SJSA1 (cell line): ENCODE measurements at places on chromosomes 3 and 15.

DNA sequence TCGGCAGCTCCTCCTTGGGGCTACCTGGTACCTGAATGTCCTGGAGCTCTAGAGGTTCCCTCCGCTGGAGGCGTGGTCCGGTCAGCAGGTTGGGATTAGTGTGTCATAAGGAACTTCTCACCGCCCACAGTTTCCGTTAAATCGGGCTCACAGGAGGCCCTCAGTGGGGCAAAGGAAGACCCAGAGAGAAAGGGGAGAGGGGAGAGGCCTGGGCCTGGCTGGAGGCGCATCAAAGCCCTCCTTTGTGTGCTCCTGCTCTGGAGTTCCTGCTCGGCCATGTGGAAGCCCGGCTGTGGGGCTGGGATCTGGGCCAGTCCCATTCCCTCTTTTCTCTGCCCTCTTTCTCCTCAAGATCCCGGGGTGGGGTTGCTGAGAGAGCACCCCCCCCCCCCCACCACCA, at the start of gene RLBP1:
Gene RLBP1, minus strand, starts transcription at position 37 of the 400 bp plus-strand sequence. CDS start 2,604 bp downstream, outside the sequence.
- DNase-seq, result no peak

DNA sequence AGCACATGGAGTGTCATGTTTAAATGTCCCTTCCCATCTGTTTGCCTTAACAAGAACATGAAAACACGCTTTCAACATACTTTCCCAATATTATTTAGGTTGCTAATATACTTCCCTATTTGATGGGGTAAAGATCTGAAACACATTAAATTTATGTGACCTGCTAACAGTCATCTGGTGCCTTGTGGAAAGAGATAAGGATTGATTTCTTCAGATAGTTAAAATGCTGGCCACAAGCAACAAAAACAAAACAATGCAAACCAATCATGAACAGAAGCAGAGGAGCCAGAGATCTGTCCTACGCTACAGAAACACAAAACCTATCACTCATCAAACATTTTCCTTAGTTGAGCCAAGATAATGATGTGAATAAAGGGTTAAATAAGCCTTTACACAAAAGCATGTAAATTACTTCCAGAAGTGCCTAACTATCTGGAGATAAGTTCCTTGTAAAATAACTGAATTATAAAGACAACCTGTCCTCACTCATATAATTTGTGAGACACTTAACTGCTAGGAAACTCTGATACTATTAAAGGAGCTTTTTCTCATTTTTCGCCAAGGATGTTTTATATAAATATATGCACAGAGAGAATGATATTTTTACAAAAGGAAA, 109.9 kb downstream of the NSUN3 start:
- no peak for DNase-seq

DNA sequence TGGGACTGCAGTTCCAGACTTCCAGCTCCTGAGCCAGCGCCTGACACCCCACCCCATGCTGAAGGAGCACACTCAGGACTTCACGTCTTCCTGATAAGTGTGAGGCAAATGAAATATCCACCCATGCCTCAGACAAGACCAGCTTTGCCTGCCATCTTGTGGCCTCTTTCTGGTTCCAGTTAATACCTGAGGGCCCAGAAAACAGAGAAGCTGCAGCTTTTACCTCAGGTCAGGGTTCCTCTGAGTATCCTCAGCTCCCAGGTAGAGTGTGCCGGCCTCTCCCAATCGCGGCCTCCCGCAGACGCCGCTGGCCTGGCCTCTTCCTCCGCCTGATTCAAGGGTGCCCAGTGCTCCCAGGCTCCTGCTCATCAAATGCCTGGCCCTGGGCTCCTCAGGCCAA, 5.1 kb upstream of the KLHL6 start:
- no peak for DNase-seq

- peak; percentile 64 for DNase-seq
Measured at GRCh38 chr3:40584625-40585189, 59.9 kb downstream of the ZNF621 start.

GRCh38 chr3:6229778-6230410, 631.0 kb upstream of the GRM7 start:
- no peak for DNase-seq
